ENCODE measurements at places on chromosomes 7 and 10.
A peak's percentile ranks its signal among the peaks of the same experiment; 100 is the strongest.

GRCh38 chr7:151592868-151593486, 73.3 kb upstream of the RHEB start:
- no peak for DNase-seq

GRCh38 chr7:98852826-98853225, 17.0 kb downstream of the TMEM130 start:
- no peak for DNase-seq

DNA sequence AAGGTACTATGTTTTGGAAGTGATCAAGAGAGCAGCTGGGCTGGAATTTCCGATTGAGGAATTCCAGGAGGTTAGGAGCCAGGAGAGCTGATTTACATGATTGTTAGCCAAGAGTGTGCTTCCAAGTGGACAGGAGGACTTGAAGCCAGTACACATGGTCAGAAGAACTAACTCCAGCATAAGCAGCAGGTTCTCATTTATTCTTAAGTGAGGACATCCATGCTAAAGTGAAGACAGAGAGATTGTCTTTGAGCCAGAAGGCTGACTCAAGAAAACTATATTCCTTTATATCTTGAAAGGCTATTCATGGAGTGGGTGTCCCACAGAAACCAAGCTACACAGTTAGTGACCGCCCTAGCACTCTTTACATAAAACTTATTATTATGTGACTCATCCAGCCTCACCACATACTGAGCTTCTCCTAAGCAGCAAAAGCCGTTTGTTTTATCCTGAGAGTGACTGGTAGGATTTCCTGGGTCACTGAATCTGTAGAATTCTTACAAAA, 56.7 kb upstream of the SEMA3A start:
- DNase-seq, result no peak

DNA sequence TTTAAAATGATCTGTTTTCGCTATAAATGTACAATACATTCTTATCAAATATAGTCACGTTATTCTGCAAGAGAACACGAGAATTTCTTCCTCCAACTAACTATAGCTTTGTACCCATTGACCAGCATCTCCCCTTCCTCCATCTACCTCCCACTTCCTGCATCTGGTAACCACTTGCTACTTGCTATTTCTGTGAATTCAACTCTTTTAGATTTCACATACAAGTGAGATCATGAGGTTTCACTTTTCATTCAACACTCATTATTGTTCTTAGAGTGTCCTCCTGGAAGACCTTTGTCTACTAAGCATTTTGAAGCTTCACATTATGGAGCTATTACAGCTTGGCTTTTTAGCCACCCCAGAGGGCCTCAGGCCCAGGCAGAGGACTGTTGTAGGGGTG, 741.3 kb upstream of the FZD8 start:
- no peak for DNase-seq

DNA sequence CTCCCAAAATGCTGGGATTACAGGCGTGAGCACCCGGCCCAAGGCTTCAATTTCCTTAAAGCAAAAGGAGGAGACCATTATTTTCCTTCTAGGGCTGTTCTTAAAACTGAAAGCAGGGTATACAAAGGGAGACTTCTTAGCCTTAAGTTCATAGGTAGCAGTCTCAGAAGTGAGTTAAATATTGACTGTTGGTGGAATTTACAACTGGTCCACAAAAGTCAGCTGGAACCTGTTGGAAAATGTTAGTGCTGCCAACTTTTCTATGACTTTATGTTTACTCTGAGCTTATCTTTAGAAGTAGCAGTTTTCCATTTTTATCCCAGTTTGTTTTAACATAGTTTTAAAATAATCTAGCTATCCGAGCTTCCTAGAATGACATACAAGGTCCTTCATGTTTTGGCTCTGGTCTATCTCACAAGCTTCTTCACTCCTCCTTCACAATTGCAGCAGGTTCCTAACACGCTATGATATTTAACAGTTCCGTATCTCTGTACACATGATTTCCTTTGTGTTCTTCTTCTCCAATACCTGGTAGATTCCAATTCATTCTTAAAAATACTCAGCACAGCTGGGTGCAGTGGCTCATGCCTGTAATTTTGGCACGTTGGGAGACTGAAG, 3.3 kb downstream of the SLC26A3 start:
- no peak for DNase-seq

DNA sequence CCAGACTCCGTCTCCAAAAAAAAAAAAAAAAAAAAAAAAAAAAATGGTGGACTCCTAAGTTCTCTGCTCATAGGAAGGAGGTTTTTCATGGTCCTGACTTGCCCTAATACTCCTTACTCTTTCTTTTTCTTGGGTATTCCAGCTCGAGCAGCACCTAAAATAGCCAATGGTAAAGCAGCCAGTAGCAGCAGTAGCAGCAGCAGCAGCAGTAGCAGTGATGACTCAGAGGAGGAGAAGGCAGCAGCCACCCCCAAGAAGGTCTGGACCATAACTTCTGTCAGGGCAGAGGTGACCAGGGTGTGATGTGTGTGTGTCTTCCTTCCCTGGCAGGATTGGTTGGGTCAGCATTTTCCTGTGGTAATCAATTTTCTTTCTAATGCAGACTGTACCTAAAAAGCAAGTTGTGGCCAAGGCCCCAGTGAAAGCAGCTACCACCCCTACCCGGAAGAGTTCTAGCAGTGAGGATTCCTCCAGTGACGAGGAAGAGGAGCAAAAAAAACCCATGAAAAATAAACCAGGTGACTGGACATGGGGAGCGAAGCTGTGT, 6.9 kb downstream of the NOLC1 start:
- DNase-seq, result peak; percentile 18

DNA sequence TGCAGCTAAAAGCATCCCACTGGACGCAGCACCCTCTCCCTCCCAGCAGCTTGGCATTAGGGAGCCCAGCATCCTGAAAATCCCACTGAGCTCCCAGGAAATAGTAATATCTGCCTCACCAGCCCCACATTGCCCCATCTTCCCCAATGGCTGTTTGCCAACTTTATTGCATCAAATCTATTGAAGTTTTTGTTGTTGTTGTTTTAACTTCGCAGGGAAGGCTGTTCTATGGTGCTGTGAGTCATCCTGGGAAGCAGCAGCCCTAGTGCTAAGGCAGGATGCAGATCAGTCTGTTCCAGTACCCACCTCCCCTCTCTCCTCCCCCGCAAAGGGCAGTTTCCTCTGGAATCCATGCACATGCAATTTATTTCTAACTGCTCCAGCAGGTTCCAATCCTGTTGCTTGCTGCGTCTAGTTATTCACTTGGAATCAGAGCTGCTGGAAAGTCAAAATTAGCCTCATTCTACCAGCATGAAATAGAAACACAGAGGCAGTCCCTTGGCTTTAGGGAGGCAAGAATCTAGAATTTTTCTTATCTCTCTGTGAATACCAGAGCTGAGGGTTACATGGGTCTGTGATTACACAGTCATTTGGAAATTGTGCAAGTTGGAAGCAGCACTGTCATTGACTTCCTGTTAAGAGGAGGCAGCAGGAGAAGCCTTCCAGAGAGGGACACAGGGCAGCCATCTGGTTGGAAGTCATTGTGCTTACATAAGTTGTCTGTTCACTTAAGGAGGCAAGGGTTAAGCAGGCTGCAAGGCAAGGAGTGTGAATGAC, 115.9 kb upstream of the CACUL1 start:
- no peak for DNase-seq

Data from posterior vena cava (tissue), 2 donors.